Calu3 (cell line): ENCODE measurements at places on chromosomes 4 and X. TPM values are rescaled to one million over a fixed set of nuclear protein-coding genes. Genes with fewer than 3 reads are reported as not detected.

Gene SPIN2B
- 12.8 and 14.0 TPM in 2 replicates for total RNA-seq

Gene SUPT20HL1
- not detected in 2 replicates for total RNA-seq

Gene C4orf51
- not detected in 2 replicates for total RNA-seq

Gene SMIM31
- total RNA-seq, result 1.9 and 4.2 TPM in 2 replicates

Gene FAT1
- 197 and 210 TPM in 2 replicates for total RNA-seq

Gene NEXMIF
- not detected in 2 replicates for total RNA-seq

Gene ZXDA
- 3.5 and 4.0 TPM in 2 replicates for total RNA-seq

Gene LAMTOR3
- total RNA-seq, result 19.2 and 21.5 TPM in 2 replicates

Gene STK26
- total RNA-seq, result 32.5 and 38.5 TPM in 2 replicates

Gene GAGE12F
- total RNA-seq, result not detected in 2 replicates

Gene USP26
- total RNA-seq, result not detected in 2 replicates

Gene EXOC1L
- not detected in 2 replicates for total RNA-seq

Gene CSAG3
- total RNA-seq, result not detected in 2 replicates

Gene MAGEA2
- total RNA-seq, result not detected in 2 replicates

Gene BEX3
- total RNA-seq, result 114 and 117 TPM in 2 replicates

Gene SPACA5
- total RNA-seq, result not detected in 2 replicates

Gene FDCSP
- 1,542 and 2,729 TPM in 2 replicates for total RNA-seq

Gene MAGED4
- 5.7 and 7.8 TPM in 2 replicates for total RNA-seq

Gene SHISA3
- total RNA-seq, result not detected in 2 replicates

Gene DCAF8L2
- not detected in 2 replicates for total RNA-seq

Gene GLOD5
- total RNA-seq, result not detected in 2 replicates

Gene FAM9C
- not detected in 2 replicates for total RNA-seq

Gene OGT
- 162 and 191 TPM in 2 replicates for total RNA-seq

Gene PCDH11X
- not detected in 2 replicates for total RNA-seq

Gene SORBS2
- 37.2 and 52.8 TPM in 2 replicates for total RNA-seq

Gene ZCCHC18
- 0.52 and 0.61 TPM in 2 replicates for total RNA-seq

Gene CT45A1
- not detected in 2 replicates for total RNA-seq

Gene ALAS2
- total RNA-seq, result not detected in 2 replicates

Gene MAGEB2
- total RNA-seq, result not detected in 2 replicates

Gene GPC3
- 2.3 and 4.0 TPM in 2 replicates for total RNA-seq

Gene KLKB1
- 2.6 and 2.9 TPM in 2 replicates for total RNA-seq
